Lower lobe of right lung (tissue), 2 donors: ENCODE measurements at places on chromosomes 3 and 15. TPM values are rescaled to one million over a fixed set of nuclear protein-coding genes. Genes with fewer than 3 reads are reported as not detected.
A peak's percentile ranks its signal among the peaks of the same experiment; 100 is the strongest.

- peak; percentile 54 for DNase-seq
These were observed 147.5 kb downstream of the STT3B start for GRCh38 chr3:31680072-31680870.

- no peak for DNase-seq
These were observed 473 bp downstream of the FHIT start for GRCh38 chr3:61250784-61251173.

GRCh38 chr3:54538346-54538745 lies 389.5 kb downstream of the LRTM1 start:
- DNase-seq = no peak

Gene SORD
- total RNA-seq = 10.5 TPM

GRCh38 chr3:20245781-20246180 lies 59.8 kb upstream of the SGO1 start:
- no peak for DNase-seq

- no peak for DNase-seq
These were observed 259.5 kb upstream of the LYSMD4 start for GRCh38 chr15:99992611-99993231.

DNA sequence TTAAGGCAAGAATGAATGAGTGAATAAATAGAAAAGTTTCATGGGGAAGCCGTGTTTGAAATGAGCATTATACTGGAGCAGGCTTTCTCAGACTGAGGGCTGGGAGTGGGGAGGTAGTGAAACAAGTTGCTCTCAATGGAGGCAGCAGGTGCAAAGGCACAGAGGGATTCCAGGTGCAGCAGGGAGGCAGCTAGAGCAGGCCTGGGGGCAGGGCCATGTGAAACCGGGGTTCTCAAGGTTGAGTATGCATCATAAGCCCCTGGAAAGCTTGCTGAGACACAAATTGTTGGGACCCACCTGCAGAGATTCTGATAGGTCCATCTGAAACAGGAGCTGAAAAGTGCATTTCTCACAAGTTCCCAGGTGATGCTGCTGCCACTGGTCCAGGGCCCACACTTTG lies 45.3 kb downstream of the BFSP2 start:
- DNase-seq = no peak

DNA sequence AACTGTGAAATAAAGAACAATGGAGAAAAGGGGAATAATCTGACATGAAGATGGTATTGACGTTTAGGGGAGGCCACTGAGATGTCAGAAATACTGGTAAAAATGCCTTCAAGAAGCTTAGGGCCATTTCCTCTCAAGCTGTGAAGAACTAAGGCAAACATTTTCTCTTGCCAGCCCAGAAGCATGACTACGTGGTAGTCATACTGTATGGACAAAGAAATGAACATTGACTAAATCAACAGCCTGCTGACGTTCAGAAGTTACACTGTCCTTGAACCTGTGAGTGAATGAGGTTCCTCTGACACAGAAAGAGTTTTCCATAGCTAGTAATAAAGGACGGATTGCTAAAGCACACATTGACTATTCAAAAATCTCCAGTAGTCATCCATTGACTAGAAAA lies 121.0 kb downstream of the P3H2 start:
- DNase-seq = no peak

GRCh38 chr3:135806317-135806716 lies 159.2 kb upstream of the PPP2R3A start:
- DNase-seq = no peak

- no peak for DNase-seq
These were observed 36.4 kb upstream of the GSK3B start for GRCh38 chr3:120130656-120131055.

DNA sequence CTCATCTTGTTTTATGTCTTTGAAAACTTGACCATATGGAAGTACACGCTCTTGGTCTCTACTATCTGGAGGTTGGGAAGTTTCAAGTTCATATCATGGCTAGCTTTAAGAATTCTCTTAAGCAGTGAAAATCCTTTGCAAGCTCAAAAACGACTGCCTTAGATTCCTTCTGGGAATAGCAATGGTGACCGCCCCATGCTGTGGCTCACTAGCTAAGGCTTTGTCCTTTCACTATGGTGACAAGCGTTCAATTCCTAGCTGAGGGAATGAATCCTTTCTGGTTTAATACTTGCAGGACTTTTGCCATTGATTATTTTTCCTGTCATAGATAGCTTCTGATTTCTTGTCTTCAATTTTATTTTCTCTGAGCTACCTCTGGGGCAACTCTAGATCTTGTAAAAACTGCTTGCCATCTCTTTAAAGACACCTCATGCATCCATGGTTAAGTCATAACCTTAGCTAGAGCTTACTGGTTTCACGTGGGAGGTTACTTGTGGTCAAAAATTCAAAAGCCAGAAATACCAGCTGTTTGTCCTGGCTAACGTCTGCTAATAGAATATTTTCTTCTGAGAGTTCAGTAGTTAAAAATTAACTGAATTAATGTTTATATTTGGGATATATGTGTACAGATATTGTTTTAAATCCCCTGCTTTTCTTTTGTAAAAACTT lies 673.4 kb upstream of the CBLB start:
- no peak for DNase-seq

Gene NOX5
- total RNA-seq = not detected

DNA sequence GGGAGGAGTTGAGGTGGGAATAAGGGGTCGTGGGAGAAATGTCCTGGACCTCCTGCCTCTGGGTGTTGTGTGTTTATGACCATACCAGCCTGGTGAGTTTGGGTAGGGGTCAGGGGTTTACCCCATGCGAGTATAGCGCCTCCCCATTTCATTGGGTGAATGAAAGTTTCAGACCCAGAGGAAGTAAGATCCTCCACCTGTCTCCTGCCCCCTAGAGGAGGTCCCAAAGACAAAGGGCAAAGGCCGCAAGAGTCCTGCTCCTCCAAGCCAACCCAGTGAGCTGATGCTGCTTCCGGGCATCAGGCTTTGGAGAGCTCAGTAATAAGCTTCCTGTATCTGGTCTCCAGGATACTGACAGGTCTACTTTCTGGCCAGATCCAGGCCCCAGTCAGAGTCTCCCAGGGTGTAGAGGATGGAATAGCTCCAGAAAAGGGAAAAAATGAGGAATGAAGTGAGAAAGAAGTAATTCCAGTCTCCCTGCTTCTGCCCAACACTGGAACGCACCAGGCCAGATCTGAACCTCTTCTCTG lies 6.4 kb upstream of the TBC1D21 start:
- no peak for DNase-seq

Gene MYO5C
- 74.7 TPM for total RNA-seq

DNA sequence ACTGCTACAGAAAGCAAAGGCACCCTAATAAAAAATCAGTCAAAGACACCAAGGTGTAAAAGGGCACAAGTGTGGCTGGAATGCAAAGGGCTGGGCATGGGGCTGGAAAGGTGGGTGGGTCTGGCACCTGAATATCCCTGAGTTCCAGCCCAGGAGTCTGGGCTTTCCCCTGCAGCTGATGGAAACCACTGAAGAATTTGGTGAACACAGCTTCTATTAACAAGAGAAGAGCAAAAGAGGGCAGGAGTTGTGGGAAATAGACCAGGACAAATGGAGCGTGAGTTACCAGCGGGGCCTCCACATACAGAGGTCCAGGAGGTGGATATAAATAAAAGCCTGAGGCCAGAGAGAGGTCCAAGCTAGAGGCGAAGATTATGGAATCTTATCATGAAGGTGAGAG lies 45.1 kb upstream of the TPM1 start:
- no peak for DNase-seq

GRCh38 chr15:93420477-93420876 lies 331.5 kb upstream of the RGMA start:
- DNase-seq = no peak

DNA sequence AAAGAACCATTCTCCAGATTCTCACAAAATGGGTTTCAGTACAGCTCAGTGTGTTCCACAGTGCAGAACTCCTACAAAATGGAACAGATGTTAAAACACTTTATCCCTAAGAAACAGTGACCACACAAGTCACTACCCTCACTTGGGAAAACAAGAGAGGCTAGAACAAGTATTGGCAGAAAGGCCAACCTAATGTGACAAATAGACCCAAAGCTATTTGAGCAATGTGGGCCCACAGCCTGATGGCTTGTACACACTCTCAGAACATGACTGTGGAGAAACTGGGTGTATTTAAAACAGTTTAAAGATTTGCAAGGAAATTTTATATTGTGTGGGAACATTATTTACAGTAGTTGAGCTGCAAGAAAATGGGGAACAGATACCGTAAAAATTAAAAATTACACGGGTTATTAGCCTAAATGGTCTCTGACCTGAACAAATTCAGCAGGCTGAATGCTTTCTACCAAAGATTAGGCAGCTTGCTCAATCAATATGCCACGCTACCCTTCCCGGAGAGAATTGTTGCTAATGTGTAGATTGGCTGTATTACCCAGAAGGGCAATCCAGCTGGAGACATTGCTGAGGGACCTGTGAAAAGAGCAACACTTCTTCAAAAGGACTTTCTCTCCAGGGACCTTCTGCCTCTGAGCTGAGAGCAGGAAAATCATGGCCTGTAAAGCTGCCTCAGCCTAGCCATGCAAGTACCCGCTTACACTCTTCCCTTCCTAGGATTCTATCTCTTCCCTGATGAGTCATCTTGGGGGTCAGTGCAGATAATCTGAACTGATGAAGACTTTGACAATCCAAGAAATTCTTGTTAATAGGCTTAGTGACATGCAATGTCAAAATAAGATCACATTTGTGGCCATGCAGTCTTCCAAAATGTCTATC lies 97.1 kb downstream of the STRIT1 start:
- DNase-seq = no peak

GRCh38 chr15:85401108-85401774 lies 20.8 kb downstream of the AKAP13 start:
- DNase-seq = no peak

GRCh38 chr3:156761007-156761406 lies 65.1 kb upstream of the LEKR1 start:
- DNase-seq = no peak

Gene INSYN1
- total RNA-seq = 3.8 TPM

- no peak for DNase-seq
These were observed 53.8 kb downstream of the LRRK1 start for GRCh38 chr15:100972975-100973350.

GRCh38 chr15:50280271-50280670 lies 14.7 kb upstream of the HDC start:
- DNase-seq = no peak

- no peak for DNase-seq
These were observed 456.4 kb upstream of the CFAP20DC start for GRCh38 chr3:59506191-59506590.

- no peak for DNase-seq
These were observed 145.3 kb upstream of the LIPC start for GRCh38 chr15:58286523-58286922.

DNA sequence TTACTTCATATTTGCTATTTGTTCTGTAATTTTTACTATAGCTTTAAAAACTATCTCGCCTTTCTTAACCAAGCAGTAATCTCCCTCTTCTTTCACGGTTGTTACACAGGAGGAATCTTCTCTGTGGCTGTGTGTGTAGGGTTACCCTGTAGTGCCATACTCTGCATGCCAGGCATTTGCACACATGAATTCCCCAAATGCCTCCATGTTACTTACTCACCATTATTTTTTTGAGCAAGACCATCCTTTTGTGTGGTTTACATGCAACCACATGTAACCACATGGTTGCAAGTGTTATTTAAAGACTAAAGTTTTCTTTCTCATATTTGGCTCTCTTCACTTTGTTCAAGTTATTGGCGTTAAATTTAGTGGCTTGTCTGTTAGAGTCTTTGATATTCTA lies 45.5 kb downstream of the HPS3 start:
- no peak for DNase-seq

- no peak for DNase-seq
These were observed 6.5 kb downstream of the GP5 start for GRCh38 chr3:194392576-194392975.

Gene SIDT1
- 5.3 TPM for total RNA-seq

GRCh38 chr3:194046995-194047645 lies 88.8 kb upstream of the HES1 start:
- DNase-seq = peak; percentile 72

Gene PIGZ
- 4.6 TPM for total RNA-seq

DNA sequence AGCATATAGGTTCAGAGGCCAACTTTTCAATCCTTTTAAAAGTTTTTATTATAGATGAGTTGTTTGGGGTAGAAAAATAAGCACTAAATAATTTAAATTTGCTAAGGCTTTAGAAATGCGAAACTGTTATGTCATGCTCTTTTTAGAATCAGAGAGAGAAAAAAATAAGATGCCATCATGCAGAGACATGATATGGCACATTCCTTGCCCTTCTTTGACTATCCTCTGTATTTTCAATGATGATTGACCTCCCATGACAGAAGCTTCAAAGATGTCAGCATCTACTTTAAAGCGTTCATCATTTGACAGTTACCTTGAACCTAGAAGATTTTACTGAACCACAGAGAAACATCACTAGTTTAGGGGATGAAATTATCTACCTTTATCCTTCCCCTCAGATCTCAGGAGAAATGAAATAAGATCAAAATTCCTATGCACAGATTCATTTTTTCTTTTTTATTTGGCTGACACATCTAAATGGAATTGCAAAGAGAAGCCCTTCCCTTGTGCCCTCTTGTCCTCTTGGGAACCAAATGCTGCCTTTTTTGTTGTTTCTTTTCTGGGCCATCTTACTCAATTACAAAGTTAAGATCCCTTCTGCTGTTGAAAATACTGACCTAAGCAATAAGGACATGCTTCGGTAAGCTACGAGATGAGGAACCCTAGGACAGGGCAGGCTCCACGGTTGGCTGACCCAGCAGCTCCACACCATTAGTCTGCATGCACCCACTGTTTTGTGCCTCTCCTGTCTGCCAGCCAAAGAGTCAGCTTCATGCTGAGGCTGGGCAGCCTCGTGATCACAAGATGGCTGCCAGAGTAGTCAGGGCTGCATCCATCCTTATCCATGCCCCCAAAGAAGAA lies 289.7 kb upstream of the TPM1 start:
- DNase-seq = no peak

DNA sequence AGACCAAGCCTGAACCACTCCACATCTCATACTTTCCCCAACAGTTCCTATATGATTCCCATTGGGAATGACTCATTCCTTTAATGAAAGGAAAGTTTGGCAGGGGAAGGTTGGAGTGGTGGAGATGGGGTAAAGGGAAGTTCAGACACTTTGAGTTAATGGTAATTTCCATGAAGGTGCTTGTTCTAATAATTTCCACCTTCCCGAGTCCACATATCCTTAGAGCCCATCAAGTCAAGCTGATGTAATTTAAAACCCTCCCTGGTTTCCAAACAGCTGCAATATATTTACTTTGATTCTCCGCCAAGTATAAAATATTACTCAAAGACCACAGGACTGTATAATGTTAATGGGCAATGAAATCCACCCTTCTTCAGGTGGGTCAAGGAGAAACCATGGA lies 95.0 kb upstream of the GALNT15 start:
- DNase-seq = no peak

DNA sequence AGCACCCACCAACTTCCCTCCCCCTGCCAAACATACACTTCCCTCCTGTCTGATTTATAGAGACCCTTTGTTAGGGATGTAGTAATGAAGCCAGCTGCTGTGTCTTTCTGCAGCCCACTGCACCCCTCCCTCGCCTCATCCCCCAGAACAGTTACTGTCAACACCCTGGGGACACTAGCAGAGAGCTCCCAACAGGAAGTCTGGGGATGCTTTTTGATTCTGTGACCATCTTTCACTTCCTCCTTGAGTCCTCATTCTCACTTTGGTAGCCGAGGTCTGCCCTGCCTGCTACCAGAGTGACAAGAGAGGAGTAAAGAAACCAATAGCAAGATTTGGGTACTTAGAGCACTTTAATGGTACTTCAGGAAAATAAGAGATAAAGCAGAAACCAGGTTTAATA lies 201.6 kb downstream of the SATB1 start:
- no peak for DNase-seq
